Urothelium cell line (cell line): ENCODE measurements at places on chromosomes 1 and 21.

- DNase-seq, result no peak
Observed at GRCh38 chr1:7540816-7541215, 230.3 kb upstream of the VAMP3 start.

- DNase-seq, result no peak
Observed at GRCh38 chr1:240912821-240913220, 300.9 kb upstream of the GREM2 start.

GRCh38 chr21:44762221-44763049 is 39.2 kb downstream of the UBE2G2 start:
- DNase-seq, result no peak

- DNase-seq, result peak; percentile 61
Observed at GRCh38 chr1:210360852-210361477, 32.3 kb downstream of the HHAT start.

GRCh38 chr1:224644553-224645154 is 28.5 kb downstream of the CNIH3 start:
- DNase-seq, result peak; percentile 63

GRCh38 chr1:93993731-93994130 is 84.5 kb upstream of the GCLM start:
- DNase-seq, result no peak

GRCh38 chr1:3248155-3249141 is 179.4 kb downstream of the PRDM16 start:
- DNase-seq, result no peak

- DNase-seq, result no peak
Observed at GRCh38 chr1:119079881-119080280, 60.6 kb downstream of the WARS2 start.

DNA sequence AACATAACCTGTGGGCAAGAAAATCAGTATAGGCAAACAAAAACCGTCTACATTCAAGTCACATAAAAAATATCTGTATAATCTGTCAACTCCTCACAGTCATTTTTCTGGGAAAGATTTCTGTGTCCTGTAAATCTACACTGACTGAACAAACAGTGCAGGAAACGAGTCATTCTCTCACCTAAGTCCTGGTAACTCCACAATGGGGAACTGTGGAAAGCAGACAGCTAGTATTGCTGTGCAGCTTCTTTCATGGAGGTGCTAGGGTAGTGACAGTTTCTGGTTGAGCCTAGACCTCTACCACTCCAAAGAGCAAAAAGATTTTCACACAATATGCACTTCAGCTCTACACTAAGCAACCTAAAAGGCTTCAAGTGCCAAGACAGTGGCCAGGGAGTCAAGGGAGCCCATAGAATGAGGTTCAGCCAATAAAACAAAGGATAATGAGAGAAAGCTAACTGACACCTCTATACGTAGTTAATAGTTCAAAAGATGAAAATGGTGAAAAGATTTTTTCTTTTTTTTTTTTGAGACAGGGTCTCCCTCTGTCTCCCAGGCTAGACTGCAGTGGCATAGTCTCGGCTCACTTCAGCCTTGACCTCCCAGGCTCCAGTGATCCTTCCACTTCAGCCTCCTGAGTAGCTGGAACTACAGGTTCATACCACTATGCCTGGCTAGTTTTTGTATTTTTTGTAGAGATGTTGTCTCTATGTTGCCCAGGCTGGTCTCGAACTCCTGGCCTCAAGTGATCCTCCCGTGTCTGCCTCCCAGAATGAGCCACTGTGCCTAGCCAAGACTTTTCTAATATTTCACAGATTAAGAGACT is 5.5 kb downstream of the PTP4A2 start:
- no peak for DNase-seq

DNA sequence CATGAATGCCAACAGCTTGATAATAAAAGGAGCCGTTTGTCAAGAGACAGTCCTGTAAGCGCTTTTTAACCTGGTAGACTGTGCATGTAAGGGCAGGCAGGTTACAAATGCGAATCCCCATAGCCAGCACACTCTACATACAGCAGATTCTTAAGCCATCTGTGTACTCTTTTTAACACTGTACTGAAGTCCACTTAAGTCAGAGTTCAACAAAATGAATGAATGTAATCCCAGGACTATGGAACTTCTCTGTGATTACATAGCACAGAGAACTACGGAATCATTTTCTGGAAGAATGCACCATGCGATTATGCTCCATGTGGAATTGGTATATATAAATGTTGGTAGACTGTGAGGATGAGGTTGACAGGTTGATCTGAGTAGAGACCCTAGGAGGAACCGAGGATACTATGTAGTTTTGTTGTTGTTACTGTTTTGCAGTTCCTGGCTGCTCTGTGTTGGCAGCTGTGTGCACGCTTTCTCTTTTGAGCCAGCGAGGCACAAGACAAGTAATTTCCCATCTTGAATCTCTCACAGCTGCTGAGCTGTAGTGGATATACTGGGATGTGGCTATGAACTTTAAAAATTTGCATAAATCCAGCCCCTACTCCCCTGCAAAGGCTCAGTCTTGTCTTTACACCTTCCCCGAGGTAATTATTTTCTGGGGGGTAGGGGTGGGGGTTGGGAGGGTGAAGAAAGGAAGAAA is 21.9 kb downstream of the LRRC8D start:
- DNase-seq, result no peak

DNA sequence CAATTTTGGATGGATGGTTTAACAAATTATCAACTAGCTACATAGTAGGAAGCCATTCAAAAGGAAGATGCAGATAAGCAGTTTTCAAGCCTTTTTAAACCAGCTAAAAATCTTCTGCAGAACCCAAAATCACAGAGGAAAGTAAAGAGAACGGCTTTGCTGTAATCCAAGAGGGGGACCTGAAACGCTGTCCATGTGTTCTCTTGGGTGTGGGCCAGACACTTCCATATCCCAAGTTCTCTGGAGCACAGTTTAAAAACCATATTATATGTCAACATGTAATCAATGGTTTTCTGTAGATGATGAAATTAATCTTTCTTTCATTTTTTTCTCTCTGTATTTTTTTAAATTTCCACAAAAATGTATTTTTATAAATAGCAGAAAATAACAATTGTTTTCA is 90.5 kb downstream of the SELENOF start:
- no peak for DNase-seq

DNA sequence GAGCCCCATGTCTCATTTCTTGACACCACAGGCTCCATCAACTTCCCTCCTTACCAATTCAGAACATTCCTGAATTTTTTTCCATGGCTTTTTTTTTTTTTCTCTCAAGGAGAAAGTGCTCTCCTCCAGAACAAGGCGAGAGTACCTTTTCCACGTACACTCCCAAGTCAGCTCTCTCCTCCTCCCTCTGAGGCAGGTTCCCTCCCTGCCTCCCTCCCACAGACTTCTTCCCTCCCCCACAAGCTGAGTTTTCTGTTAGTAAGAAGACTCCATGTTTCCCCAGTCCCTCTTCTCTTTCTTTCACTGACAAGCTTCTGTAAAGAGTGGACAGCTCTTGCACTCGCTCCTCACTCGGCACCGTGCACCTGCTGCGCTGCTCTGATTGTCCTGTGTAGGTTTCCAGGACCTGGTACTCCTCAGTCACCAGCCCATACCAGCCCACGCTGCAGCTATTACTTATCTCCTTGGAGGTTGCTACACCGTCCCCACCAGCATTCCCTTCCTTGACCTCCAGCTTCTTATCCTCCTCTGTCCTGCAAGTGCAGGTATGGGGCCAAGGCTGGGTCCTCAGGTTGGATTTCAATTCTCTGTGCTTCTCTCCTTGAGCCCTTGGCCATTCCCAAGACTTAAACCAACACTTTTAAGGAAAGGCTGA is 3.8 kb downstream of the TRAF5 start:
- DNase-seq, result no peak

DNA sequence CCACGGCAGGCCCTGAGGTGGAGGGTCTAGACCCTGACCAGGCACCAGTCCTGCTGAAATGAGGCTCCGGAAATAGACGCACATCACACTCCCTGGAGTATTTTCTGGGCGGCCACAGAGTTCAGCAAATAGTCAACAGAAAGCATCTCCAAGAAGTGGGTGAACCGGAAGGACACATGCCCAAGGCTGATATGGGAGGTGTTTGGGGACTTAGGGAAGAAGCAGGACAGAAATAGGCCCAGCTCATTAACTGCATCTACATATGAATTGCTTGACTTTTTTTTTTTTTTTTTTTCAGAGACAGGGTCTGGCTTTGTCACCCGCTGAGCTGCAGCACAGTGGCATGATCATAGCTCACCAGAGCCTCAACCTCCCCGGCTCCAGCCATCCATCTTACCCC is 36.5 kb upstream of the GPR157 start:
- no peak for DNase-seq
